Esophagus mucosa (tissue), 1 donor: ENCODE measurements at places on chromosomes 16 and 17. TPM values are rescaled to one million over a fixed set of nuclear protein-coding genes. Genes with fewer than 3 reads are reported as not detected.

DNA sequence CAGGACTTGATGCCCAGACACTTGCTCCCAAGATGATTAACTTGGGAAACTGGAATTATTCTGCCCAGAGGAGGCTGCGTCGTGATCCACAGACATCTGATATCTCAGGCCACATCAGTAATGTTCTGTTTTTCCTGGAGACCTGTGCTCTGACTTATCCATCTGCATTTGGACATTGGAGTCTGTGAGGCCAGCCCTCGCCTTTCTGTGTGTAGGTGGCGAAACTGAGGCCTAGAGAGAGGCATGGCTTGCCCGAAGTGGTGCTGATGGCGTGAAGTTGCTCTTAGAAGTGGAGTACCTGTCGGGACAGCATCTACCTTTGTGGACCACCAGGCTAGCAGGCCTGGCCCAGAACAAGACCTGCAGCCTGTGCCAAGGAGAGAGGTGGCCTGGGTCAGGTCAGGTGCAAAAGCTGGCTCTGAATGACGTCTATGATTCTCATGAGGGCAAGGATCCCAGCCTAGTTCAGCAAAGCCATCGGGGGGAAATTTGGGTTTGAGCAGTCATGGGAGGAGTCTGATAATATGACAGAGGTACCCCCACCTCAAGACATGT is 186.8 kb upstream of the ZNF469 start:
- ATAC-seq, result no peak

DNA sequence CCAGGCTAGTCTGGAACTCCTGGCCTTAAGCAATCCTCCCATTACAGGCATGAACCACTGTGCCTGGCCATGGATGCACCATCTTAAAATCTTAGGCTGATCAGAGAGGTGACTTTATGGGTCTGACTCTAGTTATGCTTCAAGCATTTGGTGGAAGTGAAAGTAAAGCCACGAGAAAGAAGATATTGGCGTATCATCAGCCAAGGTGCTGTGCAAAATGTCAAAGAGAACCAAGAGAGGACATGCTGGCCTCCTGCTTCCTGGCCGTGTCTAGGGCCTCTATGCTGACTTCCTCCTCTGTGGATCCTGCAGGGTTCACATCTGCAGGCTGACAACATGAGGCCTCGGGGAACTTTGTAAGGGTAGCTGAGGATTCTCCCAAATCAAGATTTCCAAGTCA is 385.2 kb downstream of the MAF start:
- no peak for ATAC-seq

DNA sequence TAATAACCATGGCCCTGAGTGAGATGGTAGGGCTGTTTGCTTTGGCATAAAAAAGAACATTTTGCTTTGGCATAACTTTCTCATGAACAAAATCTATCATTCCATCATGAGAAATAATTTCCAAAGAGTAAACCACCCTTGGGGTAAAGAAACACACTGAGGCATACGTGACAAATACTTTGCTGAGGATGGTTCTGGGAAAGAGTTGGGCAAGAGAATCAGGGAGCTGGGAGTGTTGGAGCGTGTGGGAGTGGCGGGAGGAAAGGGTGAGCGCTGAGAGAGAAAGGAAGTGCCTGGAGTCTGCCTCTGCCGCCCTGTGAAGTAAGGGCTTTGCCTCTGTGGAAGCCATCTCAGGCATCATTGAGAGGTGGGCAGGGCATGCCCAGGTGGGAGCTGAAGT is 60.2 kb upstream of the ARHGAP44 start:
- ATAC-seq, result no peak

DNA sequence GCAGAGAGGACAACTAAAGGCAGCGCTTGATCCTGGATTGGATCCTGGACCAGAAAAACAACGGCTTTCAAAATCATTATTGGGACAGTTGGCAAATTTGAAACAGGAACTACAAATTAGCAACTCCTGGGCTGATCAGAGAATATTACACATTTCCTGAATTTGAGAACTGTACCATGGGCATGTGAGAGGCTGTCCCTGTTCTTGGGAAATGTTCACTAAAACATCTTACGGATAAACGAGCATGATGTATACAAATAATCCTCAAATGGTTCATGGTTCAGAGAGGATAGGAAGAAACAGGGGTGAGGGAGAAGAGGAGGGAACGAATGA is 2.3 kb upstream of the ITGAE start:
- no peak for ATAC-seq

- peak; percentile 33 for ATAC-seq
These were observed 22.7 kb downstream of the LIG3 start for GRCh38 chr17:35002876-35003551.

DNA sequence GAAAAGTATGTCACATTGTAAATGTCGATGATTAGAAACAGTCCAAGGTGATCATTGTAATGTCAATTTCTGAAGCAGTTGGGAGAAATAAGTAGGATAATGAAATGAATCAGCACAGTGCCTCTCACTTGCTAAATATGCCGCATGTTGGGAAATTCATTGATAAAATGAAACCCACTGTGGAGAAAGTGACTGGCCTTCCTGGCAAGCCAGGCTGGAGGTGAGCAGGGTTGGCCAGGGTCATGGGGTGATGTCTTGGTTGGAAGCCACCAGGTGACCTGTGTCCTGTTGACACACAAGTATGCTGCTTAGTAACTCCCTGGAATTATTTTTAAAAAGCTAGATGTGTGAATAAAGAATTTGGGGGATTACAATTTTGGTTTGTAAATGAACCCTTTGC is 14.9 kb upstream of the WNT9B start:
- no peak for ATAC-seq

DNA sequence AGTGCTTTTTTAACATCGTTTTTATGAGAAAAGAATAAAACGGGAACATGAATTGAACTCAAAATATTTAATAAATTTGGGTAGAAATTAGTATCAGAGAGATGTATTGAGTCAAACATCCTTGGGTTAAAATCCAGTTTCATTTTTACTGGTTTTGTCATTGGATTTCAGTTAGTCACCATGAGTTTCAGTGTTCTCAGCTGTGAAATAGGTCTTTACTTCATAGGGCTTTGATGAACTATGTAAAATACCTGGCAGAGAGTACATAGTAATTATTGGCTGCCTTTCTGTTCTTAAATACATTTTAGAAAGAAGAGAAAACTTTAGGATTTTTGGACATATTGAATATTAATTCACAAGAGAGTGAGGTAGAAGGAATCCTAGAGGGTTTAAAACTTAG is 105.8 kb downstream of the TANC2 start:
- no peak for ATAC-seq

- ATAC-seq, result no peak
These were observed 2.2 kb upstream of the AOC2 start for GRCh38 chr17:42841975-42842685.

GRCh38 chr16:10552998-10553491 is 27.4 kb downstream of the EMP2 start:
- peak; percentile 50 for ATAC-seq

- ATAC-seq, result no peak
These were observed 11.6 kb downstream of the ZNF423 start for GRCh38 chr16:49844359-49844758.

- ATAC-seq, result no peak
These were observed 19.9 kb downstream of the NCBP3 start for GRCh38 chr17:3826191-3826590.

DNA sequence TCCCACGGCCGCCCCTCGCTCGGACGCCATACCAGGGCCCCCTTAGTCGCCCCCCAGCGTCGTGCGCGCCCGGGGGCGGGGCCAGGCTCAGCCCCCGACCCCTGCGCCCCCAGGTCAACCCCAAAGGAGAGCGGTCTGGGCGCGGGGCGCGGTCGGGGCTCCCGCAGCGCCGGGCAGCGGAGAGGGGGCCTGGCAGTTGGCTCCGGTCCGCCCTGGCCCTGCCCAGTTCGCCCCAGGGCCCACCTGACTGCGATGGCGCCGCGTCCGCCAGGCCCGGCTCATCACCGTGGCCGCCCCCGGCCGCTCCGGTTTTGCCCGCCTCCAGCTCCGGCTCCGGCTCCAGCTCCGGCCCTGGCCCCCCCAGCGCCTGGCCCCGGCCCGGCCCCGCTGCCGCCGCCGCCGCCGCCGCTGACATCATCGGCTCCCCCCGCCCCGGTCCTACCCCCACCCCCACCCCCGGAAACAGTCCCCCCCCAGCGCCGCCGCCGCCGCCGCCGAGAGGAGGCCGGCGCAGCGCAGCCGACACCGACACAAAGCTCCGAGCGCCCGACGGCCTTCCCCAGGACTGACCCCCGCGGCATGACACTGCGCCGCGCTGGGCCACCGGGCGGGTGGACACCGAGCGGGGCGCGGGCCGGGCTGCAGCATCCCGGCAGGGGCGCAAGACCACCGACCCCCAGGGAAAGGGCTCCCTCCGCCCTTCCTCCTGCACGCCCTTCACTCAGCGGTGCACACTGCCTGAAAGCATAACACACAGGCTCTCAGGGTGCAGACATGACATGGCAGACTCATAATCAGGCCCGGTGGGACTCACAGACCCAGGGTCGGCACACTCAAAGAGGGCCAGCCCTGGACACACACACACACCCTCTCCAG is at the start of gene ZBTB4:
Gene ZBTB4, minus strand, starts transcription at position 419 of the 876 bp plus-strand sequence. CDS start 12,830 bp downstream, outside the sequence.
- ATAC-seq, result peak; percentile 1

- ATAC-seq, result no peak
These were observed 649 bp downstream of the GSE1 start for GRCh38 chr16:85613604-85614337.

DNA sequence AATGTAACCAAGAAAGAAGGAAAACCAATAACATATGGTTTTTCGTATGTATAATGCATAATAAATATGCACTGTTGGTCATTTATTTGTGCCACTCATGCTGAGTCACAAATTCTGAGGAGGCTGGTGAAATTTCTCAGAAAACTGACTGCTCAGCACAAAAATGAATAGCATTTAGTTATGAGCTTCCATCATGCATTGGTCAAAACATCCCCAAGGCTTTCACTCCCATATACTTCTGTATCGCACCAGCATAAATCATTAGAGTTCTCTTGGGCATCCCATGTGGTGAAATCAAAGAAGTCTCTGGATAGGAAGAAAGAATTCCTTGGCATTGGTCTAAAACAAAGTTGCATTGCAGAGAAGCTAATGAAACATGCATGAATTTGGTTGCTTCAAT is 785.6 kb upstream of the CDH8 start:
- no peak for ATAC-seq

DNA sequence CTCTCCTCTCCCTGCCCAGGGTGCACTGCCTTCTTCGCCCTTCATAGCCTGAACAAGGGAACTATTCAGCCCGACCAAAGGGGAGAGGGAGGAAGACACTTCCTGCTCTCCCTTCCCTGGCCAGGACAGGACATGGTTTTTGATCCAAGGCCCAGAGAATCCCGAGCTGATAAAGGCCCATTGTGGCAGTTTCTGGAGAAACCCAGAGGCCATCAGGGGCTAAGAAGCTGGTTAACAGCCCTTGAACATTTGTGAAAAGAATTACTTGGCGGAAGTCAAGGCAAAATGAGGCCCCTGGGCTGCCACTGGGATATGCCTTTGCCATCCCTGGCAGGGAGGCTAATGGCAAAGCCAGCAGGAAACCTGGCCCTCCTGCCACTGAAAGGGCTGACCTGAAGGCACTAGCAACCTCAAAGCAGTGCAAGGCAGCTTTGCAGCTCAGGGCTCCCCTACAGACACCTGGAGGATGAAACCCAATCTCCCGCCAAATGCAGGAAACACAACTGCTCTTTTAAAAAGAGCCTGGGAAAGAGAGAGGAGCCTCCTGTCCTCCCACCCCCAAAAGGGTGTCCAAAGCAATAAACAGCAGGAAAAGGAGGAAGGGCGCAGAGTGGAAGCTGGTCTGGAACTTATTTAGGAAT is 12.6 kb downstream of the PHB1 start:
- ATAC-seq, result no peak

GRCh38 chr16:1014771-1015495 is 33.4 kb downstream of the SOX8 start:
- no peak for ATAC-seq

DNA sequence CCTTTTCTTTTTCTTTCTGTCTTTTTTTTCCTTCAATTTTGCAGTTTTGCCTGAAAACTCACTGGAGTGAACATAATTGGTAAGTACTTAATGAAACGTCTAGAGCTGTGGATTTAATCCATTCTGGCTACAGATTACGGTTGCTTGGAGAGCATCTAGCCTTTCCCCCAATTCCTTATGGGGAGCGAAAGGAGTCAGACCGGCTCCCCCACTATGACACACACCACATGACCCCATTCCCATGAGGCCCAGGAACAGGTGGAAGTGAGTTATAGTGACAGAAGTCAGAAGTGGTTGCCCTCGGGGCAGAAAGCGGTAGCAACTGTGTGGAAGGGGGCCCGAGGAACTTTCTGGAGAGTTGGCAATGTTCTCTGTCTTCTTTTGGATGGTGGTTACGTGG is 41.2 kb downstream of the EMP2 start:
- ATAC-seq, result peak; percentile 52

- ATAC-seq, result peak; percentile 41
These were observed 1.9 kb upstream of the C16orf74 start for GRCh38 chr16:85752511-85753420.

DNA sequence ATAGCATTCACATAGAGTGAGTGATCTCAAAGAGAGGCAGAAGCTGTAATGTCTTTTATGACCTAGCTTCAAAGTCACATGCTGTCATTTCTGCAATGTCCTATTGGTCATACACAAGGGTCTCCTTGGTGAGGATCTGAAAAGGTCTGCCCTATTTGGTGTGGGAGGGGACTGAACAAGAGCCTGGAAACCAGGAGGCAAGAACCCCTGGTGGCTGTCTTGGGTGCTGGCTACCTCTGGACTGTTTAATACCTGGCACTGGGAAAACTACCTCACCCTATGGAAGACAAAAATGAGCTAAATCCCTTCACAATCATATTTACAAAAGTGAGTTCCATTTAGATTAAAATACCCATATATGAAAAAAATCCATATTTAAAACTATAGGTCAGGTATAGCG is 9.0 kb downstream of the KCTD13 start:
- ATAC-seq, result no peak

GRCh38 chr17:62870552-62870971 is 62.4 kb upstream of the MARCHF10 start:
- ATAC-seq, result no peak

GRCh38 chr17:2700030-2700490 is 11.5 kb downstream of the CLUH start:
- ATAC-seq, result no peak

- peak; percentile 31 for ATAC-seq
These were observed 42.6 kb downstream of the CPNE2 start for GRCh38 chr16:57134982-57135381.

GRCh38 chr16:50547340-50548124 is 664 bp upstream of the NKD1 start:
- peak; percentile 35 for ATAC-seq

DNA sequence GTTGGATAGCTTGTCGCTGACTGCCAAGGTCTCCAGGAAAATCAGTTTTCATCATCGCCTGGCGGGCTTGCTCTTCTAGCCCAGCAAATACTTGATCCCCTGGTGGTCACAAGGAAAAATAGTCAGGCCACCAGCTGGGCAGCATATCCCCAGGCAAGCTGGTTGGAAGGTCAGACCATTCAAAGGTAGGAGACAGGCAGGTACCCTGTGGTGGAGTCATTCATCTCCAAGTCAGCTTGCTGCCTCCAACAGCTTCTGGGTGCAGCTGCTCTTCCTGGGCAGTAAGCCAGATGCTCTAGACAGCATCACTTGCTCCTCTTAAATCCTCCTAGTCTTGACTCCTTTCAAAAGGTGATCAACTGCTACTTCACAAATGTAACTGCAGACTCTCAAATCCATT is 16.0 kb downstream of the ZNF821 start:
- ATAC-seq, result no peak

SLFN5 gene
- total RNA-seq, result 25.0 TPM

PDF gene
- total RNA-seq, result 11.3 TPM

RAB37 gene
- total RNA-seq, result 0.96 TPM

TMC8 gene
- 2.0 TPM for total RNA-seq

NACA2 gene
- total RNA-seq, result not detected

RNF227 gene
- 2.4 TPM for total RNA-seq

RNF135 gene
- total RNA-seq, result 23.7 TPM

CCNF gene
- 11.1 TPM for total RNA-seq

SSH2 gene
- 17.3 TPM for total RNA-seq

KRT17 gene
- total RNA-seq, result 380 TPM

KPNA2 gene
- total RNA-seq, result 85.5 TPM

SEPTIN1 gene
- 2.4 TPM for total RNA-seq

KRTAP4-5 gene
- total RNA-seq, result not detected
